ENCODE measurements at places on chromosomes 12 and 14.

- no peak for DNase-seq
These were observed 11.2 kb downstream of the FIGNL2 start for GRCh38 chr12:51837286-51837685.

- DNase-seq: no peak
These were observed 261.4 kb upstream of the USP15 start for GRCh38 chr12:61998791-61999190.

GRCh38 chr12:81627336-81628189 is 131.6 kb downstream of the PPFIA2 start:
- peak; percentile 45 for DNase-seq

DNA sequence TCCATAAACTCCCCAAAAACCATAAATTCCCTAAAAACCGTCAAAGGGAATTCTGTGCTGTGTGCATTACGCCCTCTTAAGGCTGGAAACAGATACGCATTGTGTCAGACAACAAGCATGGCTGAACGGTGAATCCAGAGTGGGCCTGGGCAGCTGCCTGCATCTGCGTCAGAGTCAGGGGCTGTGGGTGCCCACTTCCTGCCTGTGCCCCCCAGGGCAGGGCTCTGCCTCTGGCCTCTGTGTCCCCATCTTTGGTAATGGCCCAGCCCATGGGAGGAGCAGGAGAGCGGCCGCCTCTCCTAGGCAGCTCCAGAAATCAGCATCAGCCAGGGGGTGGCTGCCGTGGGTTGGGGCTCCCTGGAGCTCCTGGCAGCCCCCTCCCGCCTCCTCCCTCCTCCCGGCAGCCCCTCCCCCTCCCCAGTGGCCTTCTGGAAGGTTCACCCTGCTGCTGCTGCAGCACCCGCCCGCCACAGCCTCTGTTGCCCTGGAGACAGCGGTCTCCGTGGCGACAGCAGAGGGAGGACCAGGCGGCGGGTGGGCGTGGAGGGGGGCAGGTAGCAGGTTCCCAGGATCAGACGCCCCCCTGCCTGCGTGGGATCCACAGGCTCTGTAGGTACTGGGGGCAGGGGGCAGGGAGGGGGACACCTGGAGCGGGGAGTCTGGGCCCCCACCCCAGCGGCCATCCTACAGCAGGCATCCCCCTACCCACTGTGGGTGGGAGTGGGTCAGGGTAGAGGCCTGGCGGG is 5.9 kb downstream of the MMP17 start:
- DNase-seq: peak; percentile 17

- DNase-seq: no peak
These were observed 115.0 kb downstream of the TSPAN9 start for GRCh38 chr12:3192221-3192620.

DNA sequence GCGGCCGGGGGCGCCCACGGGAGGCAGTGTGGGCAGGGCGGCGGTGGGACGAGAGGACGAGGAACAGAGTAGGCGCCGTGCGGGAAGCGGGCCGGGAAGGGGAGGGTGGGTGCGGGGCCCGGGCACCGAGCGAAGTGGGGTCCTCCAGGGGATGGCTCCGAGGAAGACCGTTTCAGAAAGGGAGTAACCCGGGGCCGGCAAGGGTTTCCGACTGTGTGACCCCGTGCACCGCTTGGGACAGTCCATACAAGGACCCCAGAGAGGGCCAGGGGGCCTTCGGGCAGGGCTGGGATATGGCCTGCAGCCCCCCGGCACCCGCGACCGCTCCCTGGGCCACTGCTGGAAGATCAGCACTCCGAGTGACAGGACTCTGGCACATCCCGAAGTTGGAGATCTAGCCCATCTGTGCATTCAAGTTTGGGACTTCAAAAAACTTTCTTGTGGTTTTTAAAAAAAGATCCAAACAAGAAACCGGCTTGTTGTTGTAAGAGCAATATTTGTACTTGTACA is 448 bp downstream of the TSPAN9 start:
- no peak for DNase-seq

DNA sequence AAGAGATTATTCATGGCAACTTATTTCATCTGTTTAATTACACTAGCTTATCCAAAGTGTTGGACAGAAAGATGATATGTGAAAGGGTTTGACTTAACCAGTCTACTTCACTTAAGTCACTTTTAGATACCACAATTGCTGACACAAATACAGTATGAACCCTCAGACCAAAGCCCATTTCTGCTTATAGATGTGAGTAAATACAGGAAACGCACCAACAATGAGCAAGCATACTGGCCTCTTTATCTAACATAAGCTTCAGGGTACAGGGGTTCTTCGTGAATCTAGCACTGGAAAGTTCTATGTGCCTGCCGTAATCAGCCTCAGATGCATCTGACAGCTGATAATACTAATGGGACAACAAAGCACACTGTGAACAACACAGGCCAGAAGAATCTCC is 209.6 kb downstream of the MED13L start:
- peak; percentile 30 for DNase-seq

DNA sequence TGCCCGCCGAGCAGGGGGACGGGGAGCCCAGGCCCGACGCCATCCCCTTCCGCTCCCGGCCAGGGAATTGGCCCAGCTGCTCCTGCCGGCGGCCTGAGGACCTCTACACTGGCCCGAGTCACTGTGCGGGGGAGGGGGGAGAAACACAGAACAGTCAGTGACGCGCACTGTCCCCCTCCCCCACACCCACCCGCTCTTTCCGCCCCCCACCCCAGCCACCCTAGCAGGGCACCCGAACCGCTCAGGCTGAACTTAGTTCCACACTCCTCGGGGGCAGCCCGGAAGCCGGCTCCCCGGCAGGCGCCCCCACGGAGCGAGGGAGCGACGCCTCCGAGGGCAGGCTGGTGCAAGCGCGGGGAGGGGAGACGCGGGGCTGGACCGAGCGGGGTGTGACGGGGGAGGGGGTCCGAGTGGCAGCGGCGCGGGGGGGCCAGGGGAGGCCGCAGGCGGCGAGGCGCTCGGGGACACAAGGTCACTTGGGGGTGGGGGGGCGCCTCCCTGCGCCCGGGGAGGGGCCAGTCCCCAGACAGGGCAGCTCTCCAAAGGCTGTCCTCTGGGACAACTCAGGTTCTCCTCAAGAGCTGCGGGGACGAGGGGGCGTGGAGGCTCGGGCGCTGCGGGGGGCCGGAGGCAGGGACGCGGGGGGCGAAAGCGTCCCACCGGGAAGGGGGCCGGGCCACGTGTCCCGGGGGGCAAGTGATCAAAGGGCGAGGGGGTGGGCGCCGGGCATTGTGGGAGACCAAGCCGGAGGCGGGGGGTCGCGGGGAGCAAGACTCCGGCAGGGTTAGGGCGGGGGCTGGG is 648 bp downstream of the CHD4 start:
- peak; percentile 64 for DNase-seq

- no peak for DNase-seq
These were observed 45.9 kb upstream of the CTDSP2 start for GRCh38 chr12:57892232-57892972.

DNA sequence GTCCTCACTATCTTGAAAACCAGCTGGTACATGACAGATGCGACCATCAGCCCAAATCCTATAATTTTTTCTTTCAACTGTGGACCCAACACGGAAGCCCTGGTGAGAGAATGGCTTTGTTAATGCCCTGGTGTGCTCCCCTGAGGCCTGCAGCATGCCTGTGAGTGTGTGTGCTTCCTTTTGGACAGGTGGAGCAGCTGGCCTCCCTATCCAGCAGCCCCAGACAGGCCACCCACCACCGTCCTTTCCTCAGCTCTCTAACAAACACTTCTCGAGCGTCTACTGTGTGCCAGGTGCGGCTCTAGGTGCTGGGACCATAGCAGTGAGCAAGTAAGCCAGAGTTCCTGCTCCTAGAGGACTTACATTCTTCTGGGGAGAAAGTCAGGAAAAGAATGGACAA is 78.9 kb upstream of the GZMB start:
- no peak for DNase-seq

DNA sequence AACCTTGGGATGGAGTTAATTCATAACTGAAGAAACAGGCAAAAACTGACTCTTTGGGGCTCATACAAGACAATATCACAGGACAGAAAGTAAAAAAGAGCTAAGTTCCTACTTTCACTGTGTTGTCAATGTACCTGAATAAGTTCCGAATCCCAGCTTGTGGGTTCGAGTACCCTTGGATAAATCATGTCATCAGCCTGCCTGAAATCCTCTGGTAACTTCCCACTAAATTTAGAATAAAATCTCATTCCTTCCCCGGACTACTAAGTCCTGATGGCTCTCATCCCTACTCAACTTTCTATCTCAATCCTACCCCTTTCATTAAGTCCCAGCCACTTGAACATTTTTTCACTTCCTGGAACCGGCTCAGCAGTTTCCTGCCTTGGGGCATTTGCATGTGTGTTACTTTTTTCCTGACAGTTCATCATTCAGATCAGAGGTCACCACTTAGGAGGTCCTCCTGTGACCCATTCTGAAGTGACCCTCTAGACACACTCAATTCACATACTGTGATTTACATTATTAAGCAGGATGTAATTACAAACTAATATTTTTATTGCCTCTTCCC is 12.7 kb downstream of the ERP29 start:
- DNase-seq: peak; percentile 45

GRCh38 chr12:52082669-52082987 is 3.1 kb downstream of the SMIM41 start:
- DNase-seq: no peak

GRCh38 chr12:57238854-57239554 is 9.5 kb downstream of the SHMT2 start:
- peak; percentile 90 for DNase-seq

DNA sequence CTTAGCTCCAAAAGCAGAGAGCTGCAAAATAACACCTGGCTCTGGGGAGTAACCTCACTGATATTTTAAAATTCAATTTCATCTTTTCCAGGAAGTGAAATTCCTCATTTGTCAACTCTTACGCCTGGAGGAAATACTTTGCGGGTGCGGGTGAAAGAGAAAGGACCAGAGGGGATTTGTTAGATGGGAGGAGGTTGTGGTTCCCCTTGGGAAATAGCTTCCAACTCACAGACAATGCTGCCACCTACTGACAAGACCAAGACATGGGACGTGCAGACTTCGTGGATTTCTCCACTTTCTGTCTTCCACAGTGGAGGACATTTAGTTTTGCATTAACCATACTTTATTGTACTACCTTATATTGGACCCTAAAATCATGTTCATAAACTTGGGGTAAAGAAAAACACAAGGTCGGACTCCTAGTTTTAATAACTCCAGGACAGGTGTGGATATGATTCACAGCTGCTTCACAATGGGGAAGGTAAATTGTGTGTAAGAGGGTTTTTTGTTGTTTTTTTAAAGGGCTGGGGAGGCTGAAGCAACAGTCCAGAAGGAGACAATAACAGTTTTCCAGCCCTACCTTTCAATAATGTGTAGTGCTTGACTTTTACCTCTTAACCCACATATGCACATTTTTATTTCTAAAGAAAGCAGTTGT is 10.8 kb downstream of the FBXL14 start:
- peak; percentile 81 for DNase-seq

DNA sequence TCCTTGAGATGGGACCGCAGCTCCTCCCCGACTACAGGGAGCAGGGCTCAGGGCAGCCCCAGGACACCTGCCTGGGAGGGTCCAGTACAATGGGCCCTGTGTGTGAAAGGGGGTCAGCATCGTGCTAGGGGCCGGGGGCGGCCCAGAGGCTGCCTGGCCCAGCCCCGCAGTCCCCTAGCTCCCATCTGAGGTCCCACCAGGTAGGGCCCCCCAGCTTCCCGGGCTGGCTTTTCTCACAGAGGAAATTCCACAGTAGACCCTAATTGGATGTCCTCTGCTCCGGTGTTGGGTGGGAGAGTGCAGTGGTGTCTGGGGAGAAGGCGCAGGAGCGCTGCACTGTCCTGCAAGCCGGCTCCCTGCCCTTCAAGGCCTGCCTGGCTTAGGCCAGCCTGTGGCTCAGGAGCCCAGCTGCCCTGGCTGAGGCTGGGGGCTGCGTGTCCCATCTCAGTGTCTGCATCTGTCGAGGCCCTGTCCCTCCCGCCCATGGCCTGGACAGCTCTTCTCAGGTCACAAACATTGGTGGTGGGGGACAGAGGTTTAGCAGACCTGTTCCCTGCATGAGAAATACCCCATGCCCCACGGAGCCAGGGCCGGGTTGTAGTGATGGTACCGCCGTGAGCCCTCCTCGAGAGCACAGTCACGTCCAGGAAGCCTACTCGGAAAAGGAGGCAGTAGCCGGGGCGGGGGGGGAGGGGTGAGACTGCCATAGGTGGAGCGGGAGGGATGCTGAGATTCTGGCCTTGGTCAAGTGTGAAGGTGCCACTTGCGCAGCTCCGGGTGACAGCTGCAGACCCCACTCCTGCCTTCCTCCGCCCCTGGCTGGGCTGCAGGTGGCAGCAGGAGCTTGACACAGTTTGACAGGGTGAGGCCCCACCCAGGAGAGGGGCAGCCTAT is 11.6 kb downstream of the HIP1R start:
- DNase-seq: no peak

- no peak for DNase-seq
These were observed 4.9 kb downstream of the GALNT6 start for GRCh38 chr12:51386351-51386750.

DNA sequence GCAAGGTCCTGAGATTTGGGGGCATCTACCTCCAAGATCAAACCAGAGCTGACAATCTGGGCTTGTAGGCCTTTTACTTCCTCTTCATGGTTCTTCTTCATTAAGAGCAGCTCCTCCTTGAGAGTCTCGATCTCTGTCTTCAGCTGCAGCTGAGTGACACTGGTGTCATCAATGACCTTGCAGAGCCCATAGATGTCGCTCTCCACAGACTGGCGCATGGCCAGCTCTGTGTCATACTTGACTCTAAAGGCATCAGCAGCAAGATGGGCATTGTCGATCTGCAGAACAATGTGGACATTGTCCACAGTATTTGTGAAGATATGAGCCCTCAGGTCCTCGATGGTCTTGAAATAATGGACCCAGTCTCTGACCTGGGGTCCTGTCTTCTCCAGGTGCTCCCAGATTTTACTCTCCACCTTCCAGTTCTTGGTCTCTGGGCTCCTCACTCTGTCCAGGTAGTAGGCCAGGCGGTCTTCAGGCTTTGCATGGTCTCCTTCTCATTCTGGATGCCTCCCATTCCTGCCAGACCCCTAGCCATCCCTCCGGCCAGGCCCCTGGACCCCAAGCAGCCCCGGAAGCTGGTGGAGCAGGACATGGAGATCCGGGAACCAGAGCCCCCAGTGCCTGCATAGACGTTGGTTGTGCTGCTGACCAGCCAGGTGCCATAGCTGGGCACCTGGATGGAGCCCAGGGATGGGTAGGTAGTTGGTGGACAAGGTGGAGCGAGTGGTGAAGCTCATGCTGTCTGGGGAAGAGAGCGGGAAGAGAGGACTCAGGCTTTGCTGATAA is 141.0 kb downstream of the MSRB3 start:
- DNase-seq: no peak

GRCh38 chr14:75322746-75323145 is 44.1 kb downstream of the FOS start:
- no peak for DNase-seq

DNA sequence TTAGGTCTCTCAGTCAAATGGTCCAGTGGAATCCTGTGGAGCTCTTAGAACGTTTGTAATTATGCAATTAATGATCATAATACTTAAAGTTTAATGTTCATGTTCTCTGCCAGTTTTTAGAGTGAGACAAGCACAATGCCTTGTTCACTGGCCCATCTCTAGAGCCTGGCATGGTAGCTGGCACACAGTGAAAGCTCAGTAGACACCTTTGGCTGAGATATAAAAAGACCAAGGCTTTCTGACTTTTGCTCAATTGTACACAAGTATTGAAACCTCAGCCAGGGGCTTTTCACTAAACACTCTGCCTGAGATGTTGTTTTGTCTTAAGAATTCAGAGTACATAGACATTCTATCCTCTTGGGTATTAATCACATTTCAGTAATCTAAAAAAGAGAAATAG is 241.8 kb upstream of the ATP2B1 start:
- no peak for DNase-seq
